ENCODE measurements at places on chromosomes 6 and 20. TPM values are rescaled to one million over a fixed set of nuclear protein-coding genes. Genes with fewer than 3 reads are reported as not detected.

GRCh38 chr6:33290459-33290858, 1.1 kb downstream of the PFDN6 start:
- no peak for DNase-seq

DNA sequence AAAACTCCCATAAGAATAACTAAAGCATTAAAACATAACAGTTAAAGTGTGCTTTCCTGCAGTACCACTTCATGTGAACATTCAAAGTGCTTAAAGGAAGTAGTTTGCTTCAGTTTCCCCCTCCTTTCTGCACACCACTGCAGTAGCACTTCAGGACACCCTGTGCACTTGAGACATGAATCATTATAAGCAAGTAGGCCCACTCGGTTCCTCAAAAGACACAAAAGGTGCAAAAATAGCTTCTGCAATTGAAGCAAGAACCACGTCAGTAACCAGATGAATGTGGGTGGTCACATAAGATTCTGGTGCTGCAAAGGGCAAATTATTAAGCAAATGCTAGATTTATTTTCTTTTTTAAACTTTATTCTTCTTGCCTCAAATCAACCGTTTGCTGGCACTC, 160.6 kb downstream of the HIVEP2 start:
- peak; percentile 9 for DNase-seq

GRCh38 chr6:81093051-81093450, 659.4 kb downstream of the TENT5A start:
- DNase-seq, result no peak

DNA sequence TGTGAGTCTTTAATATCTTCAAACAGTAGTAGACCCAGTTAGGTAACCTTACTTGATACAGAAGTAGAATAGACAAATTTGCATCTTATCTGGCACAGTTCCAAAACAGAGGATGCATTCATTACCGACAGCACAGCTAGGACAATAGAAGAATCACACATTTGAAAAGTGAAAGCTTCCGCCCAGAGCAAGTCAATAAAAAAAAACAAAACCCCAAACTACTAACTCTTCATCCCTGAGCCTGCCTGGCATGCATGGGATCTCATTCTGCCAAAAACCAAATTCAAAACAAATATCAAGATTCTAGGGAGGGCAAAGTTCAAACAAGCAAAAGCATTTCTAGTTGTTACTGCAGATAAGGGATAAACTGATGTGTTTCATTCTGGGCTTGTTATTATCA, 235.4 kb downstream of the BTBD9 start:
- DNase-seq, result no peak

DNA sequence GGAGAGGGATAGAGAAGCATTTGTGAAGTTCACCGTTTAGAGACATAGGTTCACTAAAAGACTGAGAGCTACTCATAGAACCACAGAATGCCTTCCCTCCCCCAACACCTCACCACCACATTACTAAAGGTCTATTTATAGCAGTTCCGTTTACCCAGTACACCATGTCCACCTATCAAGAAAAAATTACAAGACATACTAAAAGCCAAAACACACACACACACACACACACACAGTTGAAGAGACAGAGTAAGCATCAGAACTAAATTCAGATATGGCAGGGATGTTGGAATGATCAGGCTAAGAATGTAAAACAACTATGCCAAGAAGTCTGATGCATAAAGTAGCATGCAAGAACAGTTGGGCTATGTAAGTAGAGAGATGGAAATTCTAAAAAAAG, 52.3 kb downstream of the SLC22A3 start:
- no peak for DNase-seq

The PNPLA1 gene
- total RNA-seq, result not detected

All from activated T-cell treated with anti-CD3 and anti-CD28 coated beads, Interleukin-2, amount 50 U/mL, for 72 hours (primary cell).